ENCODE measurements at places on chromosomes 7 and 10. TPM values are rescaled to one million over a fixed set of nuclear protein-coding genes. Genes with fewer than 3 reads are reported as not detected.

DNA sequence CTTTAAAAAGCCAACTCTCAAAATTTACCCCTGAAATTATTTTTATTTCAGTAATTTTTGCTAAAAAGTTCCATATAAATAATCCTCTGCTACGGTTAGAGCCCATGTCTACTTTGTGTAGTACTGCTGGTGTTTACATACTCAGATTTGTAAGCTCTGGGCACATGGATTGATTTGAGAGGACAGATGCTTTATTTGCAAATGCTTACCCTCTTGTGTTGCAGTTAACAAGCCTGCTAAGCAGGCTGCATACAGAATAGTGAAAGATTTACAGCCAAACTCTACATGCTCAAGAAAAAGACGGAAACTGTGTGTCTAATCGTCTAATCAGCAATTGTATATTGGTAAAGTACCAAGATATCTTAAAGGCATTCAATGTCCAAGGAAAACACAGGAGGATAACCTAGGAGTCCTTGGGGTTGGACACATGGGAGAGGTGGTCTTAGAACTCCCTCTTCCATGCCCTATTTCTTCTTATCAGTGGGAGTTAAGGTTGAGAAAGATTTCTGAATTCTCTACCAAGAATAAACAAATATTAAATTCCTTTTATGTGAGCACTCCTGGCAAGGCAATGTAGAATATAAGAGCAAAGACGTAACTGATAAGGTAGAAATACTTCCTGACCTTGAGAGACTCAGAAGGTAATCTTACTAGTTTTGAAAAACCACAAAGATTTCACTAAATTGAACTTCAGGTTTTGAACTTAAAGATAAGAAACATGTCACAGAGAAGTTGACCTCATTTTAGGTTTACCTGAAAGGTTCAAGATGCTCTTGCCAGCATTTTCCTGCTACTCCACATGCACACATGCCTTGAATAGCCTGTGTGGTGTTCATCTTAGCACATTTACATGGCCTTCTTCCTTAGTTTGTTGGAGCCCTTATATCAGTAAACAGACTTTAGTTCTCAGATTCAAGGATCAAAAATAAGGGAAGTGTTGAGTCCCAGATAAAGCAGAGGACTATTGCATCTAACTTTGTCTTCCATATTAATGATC, 1216.5 kb downstream of the SORCS3 start:
- no peak for DNase-seq

DNA sequence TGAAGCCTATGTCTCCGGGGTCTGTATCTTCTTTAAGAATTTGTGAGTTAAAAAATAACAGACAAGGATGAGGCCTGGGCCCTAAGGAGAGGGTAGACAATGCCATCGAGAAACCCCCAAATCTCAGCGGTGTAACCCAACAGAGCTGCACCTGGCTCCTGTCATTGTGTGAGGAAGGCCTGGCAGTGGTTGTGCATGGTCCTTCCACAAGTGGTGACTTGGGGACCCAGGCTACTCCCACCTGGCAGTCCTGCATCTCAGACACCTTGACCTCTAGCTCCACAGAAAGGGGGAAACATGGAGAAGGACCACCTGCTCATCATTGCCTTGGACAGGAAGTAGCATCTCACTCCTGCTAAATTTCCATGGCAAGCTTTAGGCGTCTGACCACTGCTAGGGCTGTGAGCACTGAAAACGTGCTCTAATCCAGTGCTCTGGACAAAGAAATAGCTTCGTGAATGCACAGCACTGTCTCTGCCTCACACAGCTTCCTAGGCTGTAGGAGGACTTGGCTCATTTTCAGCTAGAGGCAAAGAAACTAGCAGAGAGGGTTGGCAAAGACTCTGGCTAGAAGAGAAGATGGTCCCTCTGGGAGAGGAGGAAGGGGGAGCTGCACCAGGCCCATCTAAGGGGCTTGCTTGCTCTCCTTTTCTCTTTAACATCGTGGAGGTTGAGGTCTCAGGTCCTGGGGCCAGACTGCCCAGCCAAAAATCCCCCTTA, 273.9 kb upstream of the ZMIZ1 start:
- DNase-seq = no peak

- DNase-seq = no peak
Measured at GRCh38 chr7:64114791-64115190, 69.6 kb downstream of the ZNF727 start.

GRCh38 chr10:68231106-68231816, 652 bp downstream of the ATOH7 start:
- peak; percentile 87 for DNase-seq

DNA sequence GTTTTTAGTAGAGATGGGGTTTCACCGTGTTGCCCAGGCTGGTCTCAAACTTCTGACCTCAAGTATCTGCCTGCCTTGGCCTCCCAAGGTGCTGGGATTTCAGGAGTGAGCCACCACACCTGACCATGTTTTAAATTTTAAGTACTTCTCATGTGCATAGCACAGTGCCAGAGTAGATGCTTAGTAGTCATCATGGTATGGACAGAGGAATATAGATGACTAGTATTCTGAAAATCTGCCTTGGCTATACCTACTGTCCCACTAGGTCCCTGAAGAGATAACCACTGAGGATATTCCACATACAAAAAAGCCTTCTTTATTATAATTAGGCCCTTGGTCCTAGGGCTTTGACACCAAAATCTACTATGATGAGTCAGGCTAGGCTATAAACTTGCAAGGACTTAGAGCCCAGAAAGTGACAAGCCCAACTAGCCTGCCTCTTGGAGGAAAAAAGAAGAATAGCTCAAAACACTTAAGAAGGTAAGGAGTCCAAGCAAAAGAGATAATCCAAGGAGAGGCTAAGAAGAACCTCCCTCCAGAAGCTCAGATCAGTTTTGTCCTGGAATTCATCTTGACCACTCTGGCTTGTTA, 34.0 kb downstream of the LUC7L2 start:
- DNase-seq = no peak

DNA sequence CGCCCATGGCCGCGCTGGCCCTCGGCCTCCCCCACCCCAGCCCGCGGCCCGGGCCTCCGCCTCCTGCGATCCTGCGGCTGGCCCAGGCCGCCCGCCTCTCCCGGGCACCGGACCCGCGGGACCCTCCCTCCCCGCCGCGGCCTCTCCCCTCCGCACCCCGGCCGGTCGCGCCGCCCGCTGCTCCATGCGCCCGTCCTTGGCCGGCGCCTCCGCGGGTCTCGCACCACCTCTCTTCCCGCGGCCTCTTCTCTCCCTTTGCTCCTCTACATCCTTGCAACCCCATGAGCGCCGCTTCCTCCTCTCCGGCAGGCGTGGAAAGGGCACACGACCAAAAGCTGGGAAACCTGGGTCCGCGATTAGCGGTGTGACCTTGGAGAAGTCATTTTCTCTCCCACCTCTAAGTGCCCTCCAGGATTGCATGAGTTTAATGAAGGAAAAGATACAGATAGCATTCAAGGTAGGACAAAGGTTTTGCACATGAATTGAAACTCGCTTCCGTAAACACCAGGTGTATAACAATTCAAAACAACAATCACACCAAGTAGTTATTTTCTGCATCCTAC, 448 bp upstream of the SRPK2 start:
- DNase-seq = no peak

Gene NXPH1
- 41.6 TPM for total RNA-seq

DNA sequence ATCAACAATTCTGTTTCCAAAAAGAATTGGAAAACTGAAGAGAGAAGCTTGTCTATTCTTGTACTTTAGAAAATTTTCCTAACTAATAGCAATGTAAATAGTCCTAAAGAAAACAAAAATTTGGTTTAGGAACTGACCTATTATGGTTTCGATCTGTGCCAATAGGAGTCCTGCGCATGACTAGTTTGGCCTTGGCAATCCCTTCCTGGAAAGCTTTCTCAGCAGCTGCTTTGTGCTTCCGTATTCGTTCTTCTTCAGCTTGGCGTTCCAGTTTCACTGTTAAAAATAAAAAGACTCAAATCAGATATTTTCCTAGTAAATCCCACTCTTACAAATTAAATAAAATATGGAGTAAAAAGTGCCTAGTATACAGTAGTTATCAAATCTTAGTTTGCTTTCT, 36.6 kb downstream of the FZD9 start:
- no peak for DNase-seq

DNA sequence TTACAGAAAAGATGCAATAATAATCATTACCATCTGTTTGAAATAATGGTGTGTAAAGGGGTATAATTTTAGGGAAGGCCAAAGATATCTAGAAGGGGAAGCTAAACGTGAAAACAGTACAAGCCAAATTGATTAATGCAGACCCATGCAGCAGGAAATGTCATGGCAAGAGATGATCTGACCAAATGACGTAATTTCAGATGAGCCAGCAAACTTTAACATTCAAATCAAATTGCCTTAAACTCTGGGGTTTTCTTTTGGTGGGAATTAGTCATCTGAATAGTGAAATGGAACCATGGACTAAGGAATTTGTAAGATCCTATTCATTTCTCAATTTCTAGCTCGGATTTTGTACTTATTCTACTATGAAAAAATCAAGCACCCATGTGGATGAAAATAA, 21.4 kb upstream of the SCIN start:
- DNase-seq = no peak

GRCh38 chr10:80518807-80519360, 18.8 kb upstream of the SH2D4B start:
- DNase-seq = no peak

DNA sequence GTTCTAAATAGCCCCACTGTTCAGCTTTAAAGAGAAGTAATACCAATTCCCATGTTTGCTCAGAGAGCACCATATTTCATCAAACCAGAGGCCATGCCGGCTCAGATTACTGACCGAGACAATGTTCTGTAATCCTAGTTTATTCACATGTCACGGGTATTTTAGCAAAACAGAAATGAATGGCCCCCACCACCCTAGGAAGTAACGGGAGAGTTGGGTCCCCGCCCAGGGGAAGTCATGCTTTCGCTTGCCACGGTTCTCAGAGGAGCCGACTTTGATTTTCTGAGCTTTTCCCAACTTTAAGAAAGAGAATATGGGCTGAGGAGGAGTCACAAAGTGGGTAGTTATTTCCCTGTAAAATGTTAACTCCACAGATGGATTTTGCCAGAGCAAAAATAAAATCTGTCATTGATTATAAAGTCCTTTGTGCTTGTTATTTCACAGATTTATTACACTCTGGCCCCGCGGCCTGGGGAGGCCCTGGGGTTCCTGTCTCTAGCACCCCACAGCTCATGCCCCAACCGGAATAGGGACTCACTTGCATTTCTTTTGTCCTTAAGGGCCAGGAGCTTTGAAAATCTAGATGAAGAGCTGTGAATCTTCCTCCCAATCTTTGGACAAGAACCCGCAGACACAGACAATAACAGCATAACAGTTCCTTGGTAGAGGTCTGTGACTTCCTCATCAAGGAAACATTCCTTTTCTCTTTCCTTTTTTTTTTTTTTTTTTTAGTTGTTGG, 3.7 kb upstream of the GDF10 start:
- DNase-seq = no peak

DNA sequence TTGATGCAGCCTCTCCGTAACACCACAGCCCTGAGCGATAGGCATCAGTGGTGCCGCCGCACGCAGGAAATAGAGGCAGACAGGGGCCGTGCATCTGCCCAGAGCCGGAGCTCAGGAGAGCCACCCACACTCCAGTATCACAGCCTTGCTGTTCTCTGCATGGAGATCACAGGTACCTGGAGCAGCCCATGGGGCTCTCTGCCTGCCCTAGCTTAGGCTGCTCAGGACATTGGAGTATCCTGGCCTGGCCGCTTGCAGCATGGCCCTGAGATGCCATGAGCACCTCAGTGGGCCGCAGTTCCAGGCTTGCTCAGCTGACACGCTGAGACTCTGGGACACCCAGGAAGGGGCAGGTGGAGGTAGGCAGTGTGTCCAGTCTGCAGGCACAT, 47.0 kb downstream of the ELFN1 start:
- no peak for DNase-seq

DNA sequence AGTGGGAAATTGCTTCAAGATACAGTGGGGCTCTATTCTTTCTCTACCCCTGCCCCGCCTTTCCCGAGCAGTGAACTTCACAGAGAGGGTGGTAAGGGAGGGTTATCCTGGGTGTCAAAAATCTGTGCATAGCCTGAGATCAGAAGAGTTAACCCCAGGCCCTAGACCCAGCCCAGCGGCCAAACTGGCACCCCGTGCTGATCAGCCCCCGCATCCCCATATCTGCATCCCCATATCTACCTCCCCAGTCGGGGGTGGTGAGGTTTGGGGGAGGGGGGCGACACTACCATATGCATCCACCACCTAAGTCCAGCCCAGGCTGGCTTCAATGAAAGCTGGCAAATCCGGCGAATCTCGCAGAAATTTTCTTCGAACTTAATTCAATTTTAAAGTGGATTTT, 7.0 kb upstream of the DLX6 start:
- peak; percentile 10 for DNase-seq

Gene PLPP4
- 18.8 TPM for total RNA-seq

DNA sequence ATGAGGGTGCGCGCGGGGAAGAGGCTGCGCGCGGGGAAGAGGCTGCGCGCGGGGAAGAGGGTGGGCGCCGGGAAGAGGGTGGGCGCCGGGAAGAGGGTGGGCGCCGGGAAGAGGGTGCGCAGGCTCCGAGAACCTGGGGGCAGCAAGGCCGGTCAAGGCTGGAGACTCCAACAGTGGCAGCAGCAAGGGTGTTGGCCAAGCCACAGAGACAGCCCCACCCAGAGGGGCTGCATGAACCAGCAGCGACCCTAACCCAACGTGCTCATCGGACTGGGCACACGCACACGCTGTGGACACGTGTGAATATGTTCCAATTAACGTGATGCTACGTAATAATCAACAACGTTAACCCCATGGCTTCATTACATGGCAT, 48.8 kb downstream of the DIP2C start:
- no peak for DNase-seq

Gene FAM25G
- not detected for total RNA-seq

- DNase-seq = no peak
Measured at GRCh38 chr7:45623740-45624391, 49.7 kb downstream of the ADCY1 start.

DNA sequence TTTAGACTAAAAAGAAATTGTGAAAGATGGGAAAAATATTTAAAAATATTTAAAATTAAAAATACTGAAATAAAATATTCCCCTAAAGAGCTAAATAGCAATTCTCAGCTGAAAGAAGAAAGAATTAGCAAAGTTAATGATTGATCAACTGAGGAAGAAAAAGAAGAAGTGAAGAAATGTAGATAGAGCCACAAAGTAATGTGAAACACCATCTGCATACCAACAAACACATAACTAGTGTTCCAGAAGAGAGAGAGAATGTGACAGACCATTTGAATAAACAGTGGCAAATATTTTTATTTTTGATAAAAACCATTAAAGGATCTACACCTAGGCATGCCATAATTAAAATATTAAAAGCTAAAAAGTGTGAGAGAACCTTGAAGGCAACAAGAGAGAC, 784.5 kb upstream of the ZWINT start:
- DNase-seq = no peak

DNA sequence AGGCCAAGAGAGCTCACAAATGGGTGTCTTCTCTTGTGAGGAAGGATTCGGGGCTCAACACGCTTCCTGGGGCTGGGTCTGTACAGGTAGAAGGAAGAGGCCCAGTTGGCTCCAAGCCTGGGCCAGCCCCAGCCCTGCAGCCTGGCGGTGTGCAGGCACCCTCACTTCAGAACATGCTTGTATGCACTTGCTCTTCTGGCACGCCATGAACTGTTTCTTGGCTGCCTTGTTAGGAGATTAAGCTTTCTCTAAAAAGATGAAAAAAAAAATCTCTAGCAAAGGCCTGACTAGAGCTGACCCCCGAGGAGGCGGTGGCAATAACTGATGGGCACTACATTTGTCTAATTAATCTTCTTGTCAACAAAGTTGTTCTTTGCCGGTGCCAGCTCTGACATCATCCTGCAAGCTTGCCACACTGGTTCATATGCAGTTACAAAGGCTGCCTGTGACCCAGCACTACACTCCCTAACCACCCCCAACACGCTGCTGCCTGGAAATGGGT, 94.7 kb downstream of the WDR11 start:
- peak; percentile 55 for DNase-seq

Data from frontal cortex (tissue), 4 donors.